ENCODE measurements at places on chromosomes 3 and 15. TPM values are rescaled to one million over a fixed set of nuclear protein-coding genes. Genes with fewer than 3 reads are reported as not detected.

CNTN6 gene
- total RNA-seq = not detected

GASK1A gene
- not detected for total RNA-seq

ZCWPW2 gene
- 0.19 TPM for total RNA-seq

DGKG gene
- 0.58 TPM for total RNA-seq

ALDH1L1 gene
- not detected for total RNA-seq

SLC28A1 gene
- not detected for total RNA-seq

GOLGA6L22 gene
- not detected for total RNA-seq

NR1I2 gene
- 1.4 TPM for total RNA-seq

KBTBD12 gene
- total RNA-seq = not detected

LSG1 gene
- 56.6 TPM for total RNA-seq

LRRK1 gene
- total RNA-seq = 0.30 TPM

MYL3 gene
- total RNA-seq = not detected

CYP11A1 gene
- 0.30 TPM for total RNA-seq

HRG gene
- not detected for total RNA-seq

PLCD1 gene
- 5.7 TPM for total RNA-seq

OSTN gene
- not detected for total RNA-seq

LRTM1 gene
- total RNA-seq = not detected

SLC24A5 gene
- not detected for total RNA-seq

NEO1 gene
- 4.1 TPM for total RNA-seq

NUP210 gene
- 127 TPM for total RNA-seq

RASGRF1 gene
- not detected for total RNA-seq

MAP4 gene
- 96.7 TPM for total RNA-seq

SH2D7 gene
- total RNA-seq = not detected

IL17RD gene
- not detected for total RNA-seq

NR2F2 gene
- not detected for total RNA-seq

EPHA3 gene
- total RNA-seq = 0.20 TPM

PLXNB1 gene
- total RNA-seq = 2.4 TPM

TLR9 gene
- 1.4 TPM for total RNA-seq

GOLGA6L7 gene
- not detected for total RNA-seq

DLEC1 gene
- total RNA-seq = 0.52 TPM

MEX3B gene
- total RNA-seq = 0.40 TPM

PRTG gene
- total RNA-seq = not detected

ZPLD1 gene
- not detected for total RNA-seq

THAP10 gene
- total RNA-seq = 0.22 TPM

NLGN1 gene
- total RNA-seq = not detected

AZI2 gene
- total RNA-seq = 42.0 TPM

BFSP2 gene
- not detected for total RNA-seq
